BE2C (cell line): ENCODE measurements at places on chromosomes 7 and 10.

DNA sequence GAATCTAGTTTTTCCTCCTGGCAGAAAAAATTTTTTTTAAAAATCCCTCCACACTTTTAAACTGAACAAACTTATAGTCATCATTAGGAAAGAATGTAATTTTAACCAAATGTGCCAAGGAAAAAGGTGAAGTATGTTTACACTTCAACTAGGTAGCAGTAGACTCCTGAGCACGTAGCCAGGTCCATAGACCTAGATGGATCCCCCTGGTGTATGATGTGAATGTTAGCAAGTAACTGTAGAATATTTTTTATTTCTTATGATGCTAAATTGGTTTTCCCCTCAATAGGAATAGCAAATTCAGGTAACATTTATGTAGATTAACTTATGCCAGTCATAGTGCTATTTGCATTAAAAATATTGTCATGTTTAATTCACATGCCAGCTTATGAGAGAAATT is 19.6 kb downstream of the CABCOCO1 start:
- no peak for DNase-seq

GRCh38 chr10:120493411-120494312 is 36.6 kb downstream of the PLPP4 start:
- DNase-seq: peak; percentile 52

GRCh38 chr10:97648562-97649404 is 8.3 kb downstream of the PI4K2A start:
- DNase-seq: no peak

- no peak for DNase-seq
These were observed 317.3 kb upstream of the HGF start for GRCh38 chr7:82087099-82087498.

GRCh38 chr10:111481866-111482265 is 405.0 kb downstream of the ADRA2A start:
- no peak for DNase-seq

- DNase-seq: no peak
These were observed 219.3 kb downstream of the THSD7A start for GRCh38 chr7:11612737-11613136.

DNA sequence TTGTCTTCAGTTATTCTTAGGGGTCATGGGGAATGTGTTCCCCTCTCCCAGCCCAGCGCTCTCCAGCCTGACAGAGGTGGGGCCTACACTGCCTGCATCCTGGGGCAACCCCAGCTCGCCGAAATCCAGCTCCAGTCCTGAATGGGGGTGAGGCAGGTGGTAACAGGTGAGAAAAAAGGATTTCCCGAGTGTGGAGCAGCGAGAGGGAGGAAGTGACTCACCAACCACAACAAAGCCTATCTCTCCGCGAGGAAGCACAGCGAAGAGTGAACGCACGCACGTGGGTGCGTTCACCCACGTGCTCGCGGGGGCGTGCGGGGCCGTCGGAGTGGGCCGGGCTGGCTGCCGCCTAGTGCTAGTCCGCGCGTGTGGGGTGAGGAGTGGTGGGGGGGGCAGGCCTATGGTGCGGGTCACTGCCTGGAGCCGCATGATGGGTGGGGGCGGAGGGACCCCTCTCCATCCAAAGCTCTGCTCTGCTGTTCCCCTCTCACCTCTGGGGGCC is 855 bp upstream of the PALD1 start:
- peak; percentile 29 for DNase-seq

GRCh38 chr7:40551685-40552576 is 417.1 kb downstream of the SUGCT start:
- peak; percentile 93 for DNase-seq

DNA sequence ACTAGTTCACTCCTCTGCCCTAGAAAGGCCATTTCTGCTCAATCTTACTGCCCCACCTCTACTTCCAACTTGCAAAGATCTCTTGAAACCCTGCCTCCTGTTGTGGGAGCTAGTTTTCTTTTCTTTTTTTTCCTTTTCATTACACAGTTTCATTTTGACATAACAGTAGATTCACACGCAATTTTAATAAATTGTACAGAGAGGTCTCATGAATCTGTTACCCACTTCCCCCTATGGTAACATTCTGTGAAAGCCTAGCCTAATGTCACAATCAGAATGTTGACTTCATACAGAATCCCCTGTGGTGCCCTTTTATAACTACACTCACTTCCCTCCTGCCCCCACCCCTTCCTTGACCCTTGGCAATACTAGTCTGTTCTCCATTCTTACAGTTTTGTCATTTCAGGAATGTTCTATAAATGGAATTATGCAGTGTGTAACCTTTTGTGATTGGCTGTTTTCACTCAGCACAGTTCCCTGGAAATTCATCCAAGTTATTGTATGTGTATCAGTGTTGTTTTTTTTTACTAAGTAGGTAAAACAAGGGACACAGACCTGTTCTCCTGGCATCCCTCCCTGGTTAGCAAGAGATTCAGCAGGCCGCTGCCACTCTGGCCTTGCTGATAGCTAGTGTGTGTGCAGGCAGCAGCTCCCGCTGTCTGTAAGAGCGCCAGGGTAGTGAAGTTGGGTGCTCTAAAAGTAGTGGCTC is 21.5 kb downstream of the CHST3 start:
- no peak for DNase-seq

- DNase-seq: no peak
These were observed 15.0 kb upstream of the NPS start for GRCh38 chr10:127534074-127534473.

GRCh38 chr10:78597796-78598555 is 470.8 kb upstream of the ZMIZ1 start:
- no peak for DNase-seq

GRCh38 chr10:78715435-78715834 is 353.3 kb upstream of the ZMIZ1 start:
- DNase-seq: no peak

GRCh38 chr10:107425931-107426553 is 261.5 kb upstream of the SORCS1 start:
- peak; percentile 21 for DNase-seq

DNA sequence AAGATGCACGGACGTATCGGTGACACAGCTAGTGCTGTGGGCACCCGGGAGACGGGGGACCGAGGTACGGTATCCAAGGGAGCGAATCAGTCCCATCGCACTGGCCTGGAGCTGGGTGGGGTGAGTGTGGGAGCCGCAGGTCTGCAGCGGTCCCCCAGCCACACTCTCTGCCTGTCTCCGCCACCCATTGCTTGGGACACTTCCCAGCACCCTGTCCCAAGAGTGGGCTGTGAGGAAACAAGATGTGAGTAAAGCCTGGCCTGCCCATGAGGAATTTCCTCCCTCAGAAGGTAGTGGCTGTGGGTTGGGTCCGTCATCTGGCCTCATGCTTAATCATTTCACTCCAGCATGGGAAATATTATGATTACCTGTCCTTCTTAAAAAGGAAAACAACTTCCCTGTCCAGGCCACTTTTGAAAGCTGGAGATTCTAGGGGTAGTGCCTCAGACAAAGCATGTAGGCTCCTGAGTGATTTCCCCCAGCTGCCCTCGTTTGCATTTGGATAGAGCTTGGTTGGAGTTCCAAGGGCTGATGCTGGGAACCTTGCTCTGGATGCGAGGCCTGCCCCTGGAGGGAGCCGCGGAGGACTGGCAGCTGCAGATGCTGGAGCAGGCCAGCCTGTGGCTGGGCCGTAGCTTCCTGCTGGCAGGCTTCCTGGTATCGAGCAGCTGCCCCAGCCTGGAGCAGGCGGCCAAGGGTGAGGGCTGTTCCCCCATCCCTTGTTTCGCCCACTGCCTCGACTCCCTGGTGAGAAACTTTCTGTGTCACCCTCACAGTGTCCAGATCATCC is 6.2 kb upstream of the ACTR3C start:
- DNase-seq: no peak

- DNase-seq: no peak
These were observed 743.3 kb downstream of the GRID1 start for GRCh38 chr10:85623342-85623741.

DNA sequence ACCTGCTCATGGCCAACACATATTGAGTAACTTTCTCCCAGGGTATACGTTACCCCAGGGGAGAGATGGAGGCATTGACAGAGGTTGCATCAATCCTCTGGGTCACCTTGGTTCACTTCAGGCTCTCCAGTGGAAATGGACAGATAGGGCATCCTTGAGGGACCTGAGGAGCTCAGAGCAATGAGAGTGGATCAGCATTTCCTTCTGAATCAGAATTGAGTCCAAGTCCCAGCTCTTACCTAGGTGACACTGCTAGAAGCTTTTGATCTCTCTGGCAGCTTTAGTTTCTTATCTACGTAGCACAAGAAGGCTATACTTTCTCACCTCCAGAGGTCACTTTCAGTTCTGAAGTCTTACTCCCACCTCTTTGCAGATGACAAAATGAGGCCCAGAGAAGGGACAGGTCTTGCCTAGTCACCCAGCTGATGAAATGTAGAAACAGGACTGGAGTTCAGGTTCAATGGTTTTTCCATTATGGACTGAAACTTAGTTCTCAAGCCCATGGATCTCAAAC is 35.2 kb downstream of the PANK1 start:
- no peak for DNase-seq

DNA sequence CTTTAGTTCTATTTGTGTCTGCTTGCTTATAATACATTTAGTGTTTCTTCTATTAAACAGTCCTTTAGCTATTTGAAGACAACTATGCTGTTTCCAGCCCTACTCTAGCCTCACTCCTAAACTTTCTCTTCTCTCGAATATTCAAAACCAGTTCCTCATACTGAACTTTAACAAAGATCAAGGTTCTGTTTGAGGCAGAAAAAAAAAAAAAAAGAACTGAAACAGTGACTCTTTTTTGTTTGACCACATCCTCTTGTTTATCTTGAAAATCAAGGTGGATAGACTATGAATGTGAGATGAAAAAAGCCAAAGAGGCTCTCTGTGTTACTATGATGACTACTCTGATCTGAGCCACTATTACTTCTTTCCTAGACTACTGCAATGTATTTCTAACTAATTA is 154.3 kb downstream of the ZNF365 start:
- no peak for DNase-seq

DNA sequence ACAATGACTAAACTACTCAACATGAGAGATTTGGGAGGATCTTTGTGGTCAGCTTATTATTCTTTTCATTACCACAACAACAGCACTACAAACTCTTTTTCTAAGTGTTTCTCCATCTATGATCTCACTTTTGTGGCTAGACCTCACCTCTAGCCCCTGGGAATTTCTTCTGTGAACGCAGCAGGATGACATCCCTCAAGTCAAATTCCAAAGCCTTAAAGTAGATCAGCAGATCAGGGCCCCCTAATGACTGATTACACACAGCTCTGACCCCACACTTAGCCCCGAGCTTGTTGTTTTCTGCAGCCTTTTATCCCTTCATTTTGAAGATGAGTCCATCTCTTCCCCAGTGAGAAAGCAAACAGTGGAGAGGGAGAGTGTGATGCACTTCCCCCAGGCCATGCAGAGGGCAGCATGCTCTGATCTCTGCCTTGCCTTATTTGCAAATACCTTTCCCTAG is 27.3 kb downstream of the TFAM start:
- no peak for DNase-seq

GRCh38 chr7:158469396-158470051 is 118.1 kb downstream of the PTPRN2 start:
- no peak for DNase-seq

DNA sequence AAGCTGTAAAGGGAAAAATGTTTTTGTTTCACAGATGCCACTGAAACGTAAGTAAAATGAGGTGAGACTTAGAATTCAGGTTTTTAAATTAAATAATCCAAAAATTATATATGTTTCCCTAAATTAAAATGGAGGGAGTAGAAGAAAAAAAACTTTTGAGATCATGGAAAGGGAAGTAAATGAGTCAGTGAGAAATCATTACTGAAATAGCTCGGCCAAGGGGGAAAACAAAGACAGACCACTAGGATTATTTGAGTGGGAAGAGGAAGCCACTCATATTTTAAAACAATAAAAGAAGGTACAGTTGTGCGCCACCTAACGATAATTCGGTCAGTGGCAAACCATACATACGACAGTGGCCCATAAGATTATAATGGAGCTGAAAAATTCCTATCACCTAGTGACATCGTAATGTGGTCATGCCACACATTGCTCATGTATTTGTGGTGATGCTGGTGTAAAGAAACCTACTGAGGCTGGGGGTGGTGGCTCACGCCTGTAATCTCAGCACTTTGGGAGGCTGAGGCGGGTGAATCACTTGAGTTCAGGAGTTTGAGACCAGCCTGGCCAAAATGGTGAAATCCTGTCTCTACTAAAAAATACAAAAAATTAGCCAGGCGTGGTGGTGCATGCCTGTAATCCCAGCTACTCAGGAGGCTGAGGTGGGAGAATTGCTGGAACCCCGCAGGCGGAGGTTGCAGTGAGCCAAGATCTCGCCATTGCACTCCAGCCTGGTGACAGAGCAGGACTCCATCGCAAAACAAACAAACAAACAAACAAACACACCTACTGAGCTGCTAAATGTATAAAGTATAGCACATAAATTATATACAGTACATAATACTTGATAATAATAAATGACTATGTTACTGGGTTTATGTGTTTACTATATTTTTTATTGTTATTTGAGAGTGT is 64.7 kb downstream of the MKX start:
- DNase-seq: no peak

GRCh38 chr7:74479961-74480829 is 26.5 kb downstream of the GTF2IRD1 start:
- peak; percentile 90 for DNase-seq

DNA sequence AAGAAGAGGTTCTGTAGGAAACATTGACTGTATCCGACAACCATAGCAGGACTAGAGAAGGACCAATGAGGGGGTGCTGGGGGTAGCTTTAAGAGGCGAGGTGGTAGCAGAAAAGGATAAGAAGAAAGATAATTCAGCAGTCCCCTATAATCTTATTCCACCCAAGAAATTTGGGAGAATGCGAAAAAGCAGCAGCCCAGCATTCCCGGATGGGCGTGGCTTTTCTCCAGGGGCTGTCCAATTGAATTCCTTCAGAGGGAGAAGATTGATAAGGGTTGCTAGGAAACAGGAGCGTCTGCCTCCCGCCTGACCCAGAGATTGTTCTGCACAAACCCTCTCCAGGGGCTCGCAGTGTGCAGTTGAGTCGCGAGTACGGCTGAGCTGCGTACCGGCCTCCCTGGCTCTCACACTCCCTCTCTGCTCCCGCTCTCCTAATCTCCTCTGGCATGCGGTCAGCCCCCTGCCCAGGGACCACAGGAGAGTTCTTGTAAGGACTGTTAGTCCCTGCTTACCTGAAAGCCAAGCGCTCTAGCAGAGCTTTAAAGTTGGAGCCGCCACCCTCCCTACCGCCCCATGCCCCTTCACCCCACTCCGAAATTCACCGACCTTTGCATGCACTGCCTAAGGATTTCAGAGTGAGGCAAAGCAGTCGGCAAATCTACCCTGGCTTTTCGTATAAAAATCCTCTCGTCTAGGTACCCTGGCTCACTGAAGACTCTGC is at the start of gene GRM3:
TSS of gene GRM3 (plus strand) at position 349 of the 721 bp plus-strand sequence. CDS start 121,237 bp downstream, outside the sequence.
- DNase-seq: peak; percentile 42

- DNase-seq: no peak
These were observed 15.9 kb downstream of the RP9 start for GRCh38 chr7:33093266-33093665.

GRCh38 chr10:110850099-110850498 is 21.6 kb upstream of the PDCD4 start:
- no peak for DNase-seq

GRCh38 chr7:595621-596010 is 76.0 kb upstream of the PDGFA start:
- no peak for DNase-seq

- DNase-seq: no peak
These were observed 58.3 kb downstream of the CFAP46 start for GRCh38 chr10:132884041-132884440.

- DNase-seq: no peak
These were observed 37.5 kb downstream of the ENO4 start for GRCh38 chr10:116886772-116887171.

- DNase-seq: no peak
These were observed 30.0 kb downstream of the GLUD1 start for GRCh38 chr10:87064651-87065050.

GRCh38 chr7:105764506-105764905 is 111.9 kb downstream of the ATXN7L1 start:
- no peak for DNase-seq
